ENCODE measurements at places on chromosomes 7 and 10. TPM values are rescaled to one million over a fixed set of nuclear protein-coding genes. Genes with fewer than 3 reads are reported as not detected.

GRCh38 chr10:6204063-6204340 lies 1.3 kb downstream of the PFKFB3 start:
- DNase-seq = peak; percentile 59

DNA sequence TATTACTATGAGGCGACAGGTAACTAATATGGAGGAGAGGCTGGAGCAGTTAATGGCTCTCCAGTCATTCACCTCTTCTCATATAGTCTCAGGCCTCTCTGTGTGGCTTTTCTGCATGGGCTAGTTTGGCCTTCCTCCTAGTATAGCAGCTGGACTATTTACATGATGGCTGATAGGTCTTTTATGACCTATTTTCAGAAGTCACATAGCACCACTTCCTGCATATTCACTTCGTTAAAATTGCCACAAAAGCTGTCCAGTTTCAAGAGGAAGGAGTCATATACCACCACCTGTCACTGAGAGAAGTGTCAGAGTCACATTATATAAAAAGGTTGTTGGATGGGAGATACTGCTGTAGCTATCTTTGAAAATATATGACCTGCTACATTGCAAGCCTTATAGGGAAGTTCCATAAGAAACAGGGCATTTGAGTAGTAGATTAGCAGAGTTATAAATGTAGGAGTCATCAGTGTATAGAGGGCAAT lies 8.0 kb upstream of the DMTF1 start:
- DNase-seq = no peak

DNA sequence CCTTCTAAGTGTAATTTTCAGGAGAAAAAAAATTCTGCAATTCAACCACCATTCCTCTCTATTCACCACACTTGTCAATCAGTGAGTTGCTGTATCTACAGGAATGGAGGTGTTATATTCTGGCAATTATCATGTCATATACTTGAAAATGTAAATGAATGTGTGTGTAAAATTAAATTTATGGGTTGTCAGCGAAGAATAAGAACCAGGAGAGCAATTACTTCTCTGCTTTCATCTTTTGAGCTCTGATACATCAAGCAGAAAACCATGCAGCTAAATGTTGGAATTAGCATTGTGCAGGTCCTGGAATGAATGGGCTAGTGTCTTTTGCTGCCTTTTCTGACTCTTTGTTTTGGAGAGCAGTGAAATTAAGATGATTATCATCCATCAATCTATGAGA lies 207.6 kb downstream of the FOXP2 start:
- no peak for DNase-seq

- no peak for DNase-seq
Observed at GRCh38 chr7:71459132-71459531, 327.2 kb downstream of the GALNT17 start.

GRCh38 chr10:44337081-44337480 lies 47.8 kb downstream of the CXCL12 start:
- DNase-seq = no peak

- no peak for DNase-seq
Observed at GRCh38 chr7:148318102-148318811, 272.3 kb upstream of the C7orf33 start.

- DNase-seq = peak; percentile 14
Observed at GRCh38 chr7:152512706-152513105, 76.9 kb upstream of the KMT2C start.

DNA sequence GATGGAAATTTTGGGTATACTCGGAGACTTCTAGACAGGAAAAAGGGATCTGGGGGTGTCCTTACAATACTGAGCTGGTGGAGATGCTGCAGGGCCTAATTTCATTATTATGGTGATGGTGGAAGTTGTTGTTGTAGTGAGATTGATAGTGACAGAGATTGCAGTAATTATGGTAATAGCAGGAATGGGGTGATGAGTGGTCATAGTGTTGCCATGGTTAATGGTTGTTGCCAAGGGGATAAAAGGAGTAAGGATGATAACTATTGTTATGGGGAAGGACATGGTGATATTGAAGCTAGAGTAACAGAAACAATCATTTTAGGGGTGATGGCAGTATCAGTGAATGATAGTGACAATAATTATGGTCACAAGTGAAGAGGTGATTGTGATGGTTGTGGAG lies 27.1 kb upstream of the LBX1 start:
- no peak for DNase-seq

GRCh38 chr10:104391150-104391968 lies 37.7 kb downstream of the CFAP58 start:
- DNase-seq = peak; percentile 69

GRCh38 chr10:132958883-132959558 lies 16.7 kb upstream of the CFAP46 start:
- DNase-seq = no peak

DNA sequence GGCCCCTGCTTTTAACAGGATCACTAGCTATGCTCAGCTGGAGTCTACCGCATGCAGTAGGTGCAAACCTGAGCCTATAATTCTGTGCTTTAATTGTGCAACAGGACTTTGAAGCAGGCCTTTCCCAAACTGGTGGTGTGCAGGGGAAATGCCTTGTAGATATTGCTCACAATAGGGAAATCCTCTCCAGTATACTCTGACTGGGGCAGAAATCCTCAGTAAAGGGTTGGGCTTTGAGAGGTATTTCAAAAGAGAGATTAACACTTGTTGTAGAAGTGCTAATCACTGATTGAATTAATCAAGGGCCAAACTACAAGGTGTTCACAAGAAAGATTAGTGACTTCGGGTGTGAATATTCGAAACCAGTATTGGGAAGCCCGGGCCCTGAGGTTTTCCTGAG lies 58.5 kb upstream of the EXOC6 start:
- DNase-seq = no peak

GRCh38 chr7:77657427-77658224 lies 38.6 kb upstream of the RSBN1L start:
- DNase-seq = peak; percentile 65

DNA sequence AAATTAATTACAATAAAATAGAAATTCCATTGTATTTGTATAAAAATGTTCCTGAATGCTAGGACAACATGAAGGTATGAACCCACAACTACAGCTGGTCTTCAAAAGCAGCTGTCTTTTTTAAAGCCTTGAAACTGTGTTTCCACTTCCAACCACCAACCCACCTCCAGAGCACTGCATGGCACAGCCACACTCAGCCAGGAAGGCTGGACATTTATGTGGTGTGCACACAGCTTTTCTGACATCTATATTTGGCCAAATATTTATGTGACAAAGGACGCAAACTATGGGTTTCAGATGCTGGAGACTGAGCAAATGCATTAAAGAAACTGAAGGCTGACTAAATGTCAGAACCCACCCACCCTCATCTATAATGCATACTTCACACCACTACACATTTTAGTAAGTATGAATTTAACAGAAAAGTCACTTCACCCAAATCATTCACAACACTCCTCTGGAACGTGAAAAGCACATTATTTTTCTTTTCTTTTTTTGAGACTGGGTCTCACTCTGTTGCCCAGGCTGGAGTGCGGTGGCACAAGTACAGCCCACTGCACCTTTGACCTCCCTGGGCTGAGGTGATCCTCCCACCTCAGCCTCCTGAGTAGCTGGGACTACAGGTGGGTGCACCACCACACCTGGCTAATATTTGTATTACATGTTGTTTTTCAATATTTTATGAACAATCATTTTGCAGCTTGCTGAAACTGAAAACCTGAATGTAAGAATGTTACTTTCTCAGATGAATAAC lies 27.9 kb upstream of the DAGLB start:
- no peak for DNase-seq

- peak; percentile 64 for DNase-seq
Observed at GRCh38 chr7:122885583-122886356, 490 bp downstream of the CADPS2 start.

DNA sequence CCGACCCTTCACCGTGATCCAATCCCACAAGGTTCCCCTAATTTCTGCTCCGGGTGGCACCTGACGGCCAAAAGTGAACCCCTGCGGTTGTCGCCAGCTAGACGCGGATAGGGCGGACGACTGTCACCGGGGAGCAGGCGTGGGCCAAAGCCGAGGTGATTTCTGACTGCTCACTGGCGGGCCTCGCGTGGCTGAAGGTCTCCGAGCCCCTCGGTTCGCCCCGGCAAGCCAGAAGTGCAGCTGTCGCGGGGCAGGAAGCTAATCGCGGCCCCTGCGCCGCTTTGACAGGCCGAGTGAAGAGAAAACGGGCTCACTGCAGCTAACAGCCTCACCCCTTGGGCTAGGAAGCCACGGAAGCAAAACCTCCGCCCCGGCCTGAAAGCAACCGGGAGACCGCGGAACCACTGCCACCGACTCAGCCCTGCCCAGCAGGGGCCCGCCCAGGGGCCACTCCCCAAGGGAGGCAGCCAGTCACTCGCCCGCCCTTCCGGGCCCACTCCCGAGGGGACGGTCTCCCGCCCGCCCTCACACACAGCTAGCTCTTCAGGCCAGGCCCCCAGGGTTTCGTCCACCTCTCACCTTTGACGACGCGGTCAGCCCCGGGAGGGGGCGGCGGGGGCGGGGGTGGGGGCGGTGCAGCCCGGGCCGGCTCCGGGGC lies 469 bp downstream of the PPP3CB start:
- peak; percentile 93 for DNase-seq

GRCh38 chr7:29563590-29564495 lies at the start of gene PRR15:
PRR15 (plus strand) TSS chr7:29563835; CDS start chr7:29566330, 2,495 bp downstream.
- peak; percentile 90 for DNase-seq

DNA sequence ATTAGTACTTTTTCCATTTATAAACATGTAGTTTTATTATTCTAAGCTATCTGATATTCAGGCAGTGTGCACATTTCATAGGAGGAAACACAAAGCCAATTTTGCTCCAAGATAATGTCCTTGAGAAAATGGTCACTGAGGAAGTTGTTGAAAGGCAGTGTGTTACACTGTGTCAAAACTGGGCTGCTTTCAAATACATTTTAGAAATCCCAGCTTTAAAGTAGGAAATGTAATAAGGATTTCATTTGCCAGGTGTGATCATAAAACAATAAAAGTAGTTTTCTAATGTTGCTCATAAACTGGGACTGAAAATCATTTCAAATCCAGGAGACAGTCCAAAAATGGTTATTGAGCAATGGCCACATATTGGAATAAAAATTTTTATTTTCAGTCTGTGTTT lies 80.1 kb downstream of the WDR37 start:
- DNase-seq = no peak

GRCh38 chr10:132946-133898 lies 2.0 kb upstream of the ZMYND11 start:
- peak; percentile 59 for DNase-seq

- no peak for DNase-seq
Observed at GRCh38 chr7:100603726-100604027, 1.5 kb downstream of the PCOLCE start.

DNA sequence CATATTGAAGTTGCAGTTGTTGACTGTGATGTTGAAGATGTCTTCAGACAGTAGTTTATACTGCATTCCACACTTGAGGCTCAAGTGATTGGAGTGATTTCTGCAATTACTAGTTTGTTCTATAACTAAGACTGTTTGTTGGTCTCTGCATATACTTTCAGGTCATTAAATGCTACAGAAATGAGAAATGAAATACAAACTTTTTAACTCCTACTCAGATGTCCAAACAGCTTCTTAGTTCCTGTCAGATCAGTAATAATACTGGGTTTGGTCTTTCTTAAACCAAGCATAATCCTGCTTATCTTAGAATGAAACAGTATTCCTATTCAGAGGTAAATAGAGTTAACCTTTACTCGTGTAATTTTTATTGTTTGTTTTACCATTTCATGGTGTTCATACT lies 115.9 kb downstream of the CCNY start:
- DNase-seq = no peak

GRCh38 chr7:101201695-101202602 lies 1.1 kb upstream of the MOGAT3 start:
- no peak for DNase-seq

GRCh38 chr10:131698986-131699385 lies 201.8 kb upstream of the PPP2R2D start:
- DNase-seq = no peak

GRCh38 chr7:156820445-156821063 lies 72.4 kb downstream of the LMBR1 start:
- DNase-seq = no peak

DNA sequence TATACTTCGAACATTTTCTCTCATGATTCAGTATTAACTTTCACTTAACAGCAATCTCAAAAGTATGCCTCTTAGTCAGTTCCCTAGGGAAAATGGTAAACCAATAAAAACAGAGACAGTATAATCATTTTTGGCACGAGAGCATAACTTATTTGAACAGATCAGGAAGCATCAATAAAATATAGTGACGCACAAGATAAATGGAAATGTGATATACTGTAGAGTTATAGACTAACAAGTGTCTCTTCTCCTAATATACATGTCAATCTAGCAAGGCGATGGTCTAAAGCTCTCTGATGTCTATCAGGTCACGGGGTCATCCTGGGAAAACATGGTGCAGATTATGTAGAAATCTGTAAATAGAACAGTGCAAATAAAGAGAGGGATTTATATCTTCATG lies 131.6 kb downstream of the HGF start:
- no peak for DNase-seq

GRCh38 chr10:43235070-43235900 lies 31.6 kb downstream of the RASGEF1A start:
- DNase-seq = no peak

- DNase-seq = no peak
Observed at GRCh38 chr10:7538970-7539654, 127.7 kb downstream of the ITIH5 start.

DNA sequence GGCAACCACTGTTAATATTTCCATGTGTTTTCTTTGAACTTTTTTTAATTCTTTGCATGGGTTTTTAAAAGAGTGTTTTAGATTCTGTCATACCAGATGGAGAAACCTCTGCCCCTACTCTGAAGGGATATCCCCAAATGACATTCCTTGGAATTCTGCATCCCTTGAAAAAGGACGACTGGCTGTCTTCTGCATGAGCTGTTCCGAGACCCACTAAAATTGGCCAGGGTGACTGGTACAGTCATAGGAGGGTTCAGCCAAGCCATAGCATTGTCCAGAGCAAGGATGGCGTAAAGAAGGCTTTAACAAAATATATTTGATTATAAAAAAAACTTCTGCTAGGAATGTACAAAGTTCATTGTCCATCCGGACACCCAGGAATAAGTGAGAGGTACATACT lies 952.9 kb downstream of the NRG3 start:
- DNase-seq = no peak

- DNase-seq = no peak
Observed at GRCh38 chr10:129837909-129838582, 126.0 kb downstream of the EBF3 start.

DNA sequence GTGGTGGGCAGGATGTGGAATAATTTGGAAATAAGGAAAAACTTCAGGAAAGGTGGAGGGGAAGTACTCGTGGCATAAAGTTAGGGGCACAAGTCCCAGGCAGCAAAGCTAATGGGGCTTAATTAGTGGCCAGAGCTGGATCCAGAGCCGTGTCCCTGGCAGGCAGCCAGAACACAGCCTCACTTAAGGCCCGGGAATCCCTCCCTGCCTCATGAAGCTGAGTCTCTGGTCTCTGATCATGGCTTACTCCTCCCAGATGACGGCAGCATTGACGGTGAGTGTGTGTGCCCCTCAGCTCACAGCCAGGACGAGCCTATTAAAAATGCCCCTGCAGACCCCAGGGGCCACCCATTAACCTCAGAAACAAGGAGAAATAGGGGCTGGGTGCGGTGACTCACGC lies 48.2 kb upstream of the NPTX2 start:
- DNase-seq = no peak

- DNase-seq = no peak
Observed at GRCh38 chr10:103166523-103166922, 26.5 kb downstream of the NT5C2 start.

Gene TSPAN12
- not detected for total RNA-seq

Gene EIF5AL1
- 0.54 TPM for total RNA-seq

Gene ABCB1
- not detected for total RNA-seq

Gene GPR26
- not detected for total RNA-seq

Gene OPN1SW
- total RNA-seq = not detected

Gene EGR2
- total RNA-seq = 1.0 TPM

Gene SPDYE9
- not detected for total RNA-seq

Gene IGF2BP3
- total RNA-seq = 29.8 TPM

Gene C10orf90
- not detected for total RNA-seq
